ENCODE measurements at places on chromosomes 11 and 22.
A peak's percentile ranks its signal among the peaks of the same experiment; 100 is the strongest.

DNA sequence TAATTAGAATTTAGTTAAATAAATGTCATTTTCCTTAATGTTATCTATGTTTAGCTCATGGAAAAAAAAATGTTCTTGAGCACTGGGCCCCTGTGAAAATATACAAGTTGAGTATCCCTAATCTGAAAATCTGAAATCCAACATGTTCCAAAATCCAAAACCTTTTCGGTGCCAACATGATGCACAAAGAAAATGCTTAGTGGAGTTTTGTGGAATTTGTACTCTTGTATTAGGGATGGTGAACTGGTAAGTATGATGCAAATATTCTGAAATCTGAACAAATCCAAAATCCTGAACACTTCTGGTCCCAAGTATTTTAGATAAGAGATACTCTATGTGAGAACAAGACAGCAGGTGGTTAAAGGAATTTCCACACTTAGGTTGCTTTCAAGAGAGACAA is 44.5 kb downstream of the TCP11L1 start:
- H3K4me1 ChIP-seq, result no peaks in the 10 kb centered on the region
- no peak overlapping the region for H3K27ac ChIP-seq
- H3K4me3 ChIP-seq, result no peak overlapping the region
- no peaks in the 10 kb centered on the region for H3K27me3 ChIP-seq

DNA sequence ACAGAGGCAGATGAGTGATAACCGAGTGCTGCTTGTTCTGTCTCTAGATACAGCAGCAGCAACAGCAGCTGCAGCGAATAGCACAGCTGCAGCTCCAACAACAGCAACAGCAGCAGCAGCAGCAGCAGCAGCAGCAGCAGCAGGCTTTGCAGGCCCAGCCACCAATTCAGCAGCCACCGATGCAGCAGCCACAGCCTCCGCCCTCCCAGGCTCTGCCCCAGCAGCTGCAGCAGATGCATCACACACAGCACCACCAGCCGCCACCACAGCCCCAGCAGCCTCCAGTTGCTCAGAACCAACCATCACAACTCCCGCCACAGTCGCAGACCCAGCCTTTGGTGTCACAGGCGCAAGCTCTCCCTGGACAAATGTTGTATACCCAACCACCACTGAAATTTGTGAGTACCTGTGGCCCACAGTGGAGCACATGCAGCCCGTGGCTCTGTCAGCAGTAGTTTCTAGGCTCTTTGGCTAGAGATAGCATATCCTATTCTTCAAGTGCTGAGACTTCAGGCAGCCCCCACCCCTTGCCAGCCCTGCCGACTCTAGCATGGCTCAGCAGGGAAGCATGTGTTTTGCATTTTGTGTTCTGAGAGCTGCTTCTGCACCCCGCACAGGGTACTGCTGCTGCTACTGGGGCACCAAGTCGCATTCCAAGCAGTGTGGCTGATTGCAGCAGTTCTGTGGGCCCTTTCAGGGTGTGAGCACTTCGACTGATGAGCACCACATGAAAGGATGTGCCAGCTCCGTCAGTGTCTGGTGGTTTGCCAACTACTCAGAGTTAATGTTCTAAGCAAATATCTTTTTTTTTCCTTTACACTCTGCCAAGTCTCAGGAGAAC is 59.2 kb downstream of the MED15 start:
- peaks cover 58% of the 10 kb centered on the region for H3K36me3 ChIP-seq
- H3K4me3 ChIP-seq, result peak overlapping the region; percentile 42
- peaks cover 80% of the 10 kb centered on the region for H3K4me1 ChIP-seq
- no peak for DNase-seq

GRCh38 chr22:41550952-41551491 is 6.8 kb upstream of the POLR3H start:
- H3K4me3 ChIP-seq, result no peak overlapping the region
- no peaks in the 10 kb centered on the region for H3K36me3 ChIP-seq
- H3K4me1 ChIP-seq, result no peaks in the 10 kb centered on the region

DNA sequence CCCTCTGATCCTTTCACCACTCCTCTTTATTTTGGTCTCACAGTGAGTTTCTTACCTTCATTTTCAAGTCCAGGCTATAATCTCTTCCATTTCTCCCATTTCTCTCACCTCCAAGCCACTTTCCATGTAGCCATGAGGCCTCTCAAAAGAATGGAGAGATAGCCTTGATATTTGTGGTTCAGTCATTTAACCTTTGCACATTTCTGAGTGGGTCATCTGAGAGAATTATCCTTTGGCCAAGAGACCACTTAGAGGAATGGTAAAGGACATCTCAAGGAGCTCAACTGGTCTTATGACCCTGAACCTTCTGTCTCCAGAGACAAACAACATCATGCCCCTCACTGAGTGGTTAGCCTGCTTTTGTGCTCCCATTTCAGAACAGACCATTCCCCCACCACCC is 121.1 kb downstream of the KIRREL3 start:
- H3K36me3 ChIP-seq, result no peaks in the 10 kb centered on the region
- no peaks in the 10 kb centered on the region for H3K4me1 ChIP-seq
- no peak overlapping the region for H3K4me3 ChIP-seq

DNA sequence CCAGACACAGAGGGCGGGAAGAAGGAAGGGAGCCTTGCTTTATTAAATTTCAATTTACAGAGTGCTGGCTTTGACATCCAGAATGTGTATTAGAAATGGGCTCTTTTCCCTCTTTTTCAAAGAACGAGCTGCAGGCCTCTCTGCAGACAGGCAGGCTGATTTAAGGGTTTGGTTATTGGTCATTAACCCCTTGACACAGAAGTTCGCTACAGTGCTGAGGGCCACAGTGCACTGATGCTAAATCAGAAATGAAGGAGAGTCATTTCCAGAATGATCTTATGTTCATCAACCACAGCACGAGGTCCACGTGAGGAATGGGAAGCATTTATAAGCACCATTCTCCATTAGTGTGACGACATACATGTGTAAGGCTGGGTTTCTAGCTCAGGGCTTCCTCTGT is 51.8 kb downstream of the CSNK2A3 start:
- no peak overlapping the region for H3K27ac ChIP-seq
- H3K4me1 ChIP-seq, result no peaks in the 10 kb centered on the region
- H3K36me3 ChIP-seq, result no peaks in the 10 kb centered on the region
- no peak overlapping the region for H3K4me3 ChIP-seq

GRCh38 chr22:36432592-36433317 is 45.0 kb upstream of the MYH9 start:
- no peak for DNase-seq
- H3K36me3 ChIP-seq, result no peaks in the 10 kb centered on the region
- H3K27ac ChIP-seq, result no peak overlapping the region

DNA sequence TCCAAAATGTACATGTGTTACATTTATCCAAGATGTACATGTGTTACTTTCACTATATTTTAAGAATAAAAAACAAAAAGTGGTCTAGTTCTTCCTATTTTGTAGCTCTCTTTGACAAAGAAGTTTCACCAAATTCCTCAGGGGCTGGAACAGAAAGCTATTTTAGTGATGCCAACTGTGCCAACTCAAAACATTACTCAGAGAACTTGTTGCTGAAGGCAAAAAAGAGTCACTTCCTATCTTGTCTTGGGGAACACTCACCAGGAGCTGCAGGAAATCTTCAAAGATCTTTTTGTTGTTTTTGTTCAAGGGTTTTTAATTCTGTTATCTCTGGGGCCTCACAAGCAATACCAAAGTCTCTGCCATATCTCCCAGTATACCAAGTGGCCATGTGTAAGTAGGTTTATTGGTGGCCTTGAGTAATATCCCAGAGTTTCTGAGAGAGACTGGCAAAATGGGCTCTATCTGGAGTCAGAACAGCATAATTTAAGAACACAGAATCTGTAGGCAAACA is 13.6 kb upstream of the EED start:
- H3K27ac ChIP-seq, result peak overlapping the region; percentile 47
- no peak for DNase-seq
- H3K27me3 ChIP-seq, result no peaks in the 10 kb centered on the region
- no peak overlapping the region for H3K4me3 ChIP-seq
- peaks cover 5% of the 10 kb centered on the region for H3K36me3 ChIP-seq

DNA sequence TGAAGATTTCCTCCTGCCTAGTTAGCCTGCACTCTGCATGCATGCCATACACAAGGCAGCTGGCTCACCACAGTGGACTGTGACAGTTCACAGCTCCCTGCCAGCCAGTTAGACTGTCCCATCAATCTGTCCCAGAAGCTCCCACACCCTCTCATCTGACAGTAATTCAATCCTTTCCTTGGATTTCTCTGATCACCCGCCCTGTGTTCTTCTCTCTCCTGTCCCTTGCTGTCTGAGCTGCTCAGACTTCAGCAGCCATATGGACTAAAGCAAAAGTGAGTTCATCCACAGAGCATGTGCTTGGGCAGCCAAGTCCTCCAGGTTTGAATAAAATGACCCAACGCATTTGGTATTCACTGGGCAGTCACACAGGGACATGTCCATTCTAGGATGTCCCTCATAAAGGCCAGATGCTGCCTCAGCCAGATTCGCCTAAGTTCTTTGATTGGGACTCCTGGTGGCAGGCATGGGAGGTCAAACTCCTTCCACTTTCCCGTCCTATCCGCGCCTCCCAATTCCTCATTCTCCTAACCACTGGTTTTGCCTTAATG is 54.5 kb upstream of the ZBTB44 start:
- H3K36me3 ChIP-seq, result no peaks in the 10 kb centered on the region
- no peak overlapping the region for H3K4me3 ChIP-seq
- H3K27ac ChIP-seq, result no peak overlapping the region
- DNase-seq, result no peak

DNA sequence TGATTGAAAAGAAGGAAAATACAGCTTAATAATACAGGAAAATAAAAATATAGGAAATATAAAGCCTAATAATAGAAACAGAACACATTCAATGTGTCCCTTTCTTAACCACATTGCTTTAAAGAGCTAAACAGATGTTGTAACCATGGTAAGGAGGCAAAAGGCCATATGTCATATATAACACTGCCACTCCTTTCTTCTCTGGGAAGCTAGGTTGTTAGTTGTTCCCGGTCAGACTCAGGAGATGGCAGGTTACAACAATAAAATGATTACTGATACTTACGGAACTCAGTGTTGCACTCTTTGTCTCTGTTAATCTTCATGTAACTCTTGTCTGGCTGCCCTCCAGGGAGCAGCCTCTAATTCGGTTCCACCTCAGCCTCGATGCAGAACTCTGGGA is 134.7 kb upstream of the PGR start:
- H3K4me3 ChIP-seq, result no peak overlapping the region
- no peak overlapping the region for H3K27ac ChIP-seq
- H3K36me3 ChIP-seq, result no peaks in the 10 kb centered on the region
- H3K27me3 ChIP-seq, result no peaks in the 10 kb centered on the region

All from activated T-helper 1 cell treated with anti-CD3 and anti-CD28 coated beads, Interleukin-12 subunit alpha, Interleukin-12 subunit beta, Interleukin-2, Interleukin-4 antibody, amounts not matched to agents 30 ng/mL and 10 ng/mL and 1 ng/mL, durations not matched to agents 14 hours and 24 hours and 36 hours (primary cell).